Fibroblast of the aortic adventitia (primary cell): ENCODE measurements at places on chromosomes 2 and 18. TPM values are rescaled to one million over a fixed set of nuclear protein-coding genes. Genes with fewer than 3 reads are reported as not detected.

DNA sequence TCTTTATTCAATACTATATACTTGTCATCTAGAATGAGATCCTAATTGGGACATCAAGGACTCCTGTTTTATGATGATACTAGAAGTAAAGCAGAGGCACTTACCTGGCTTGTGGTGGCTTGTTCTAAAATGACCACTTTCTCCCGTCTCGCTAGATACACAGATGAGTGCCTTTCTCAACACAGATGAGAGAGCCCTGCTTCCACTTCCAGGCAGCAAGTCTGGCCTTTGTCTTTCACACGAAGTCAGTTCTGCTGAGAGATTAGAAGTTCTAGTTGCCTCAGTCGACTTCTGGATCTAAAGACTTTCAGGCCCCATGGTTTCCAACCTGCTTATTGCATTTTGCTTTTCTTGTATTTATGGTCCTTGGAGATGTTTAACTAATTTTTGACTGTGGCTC, 70.3 kb downstream of the PPP1R1C start:
- no peak for DNase-seq

CFAP210 gene
- 0.09 TPM in 1 of 2 replicates, not detected in the other for total RNA-seq

DNA sequence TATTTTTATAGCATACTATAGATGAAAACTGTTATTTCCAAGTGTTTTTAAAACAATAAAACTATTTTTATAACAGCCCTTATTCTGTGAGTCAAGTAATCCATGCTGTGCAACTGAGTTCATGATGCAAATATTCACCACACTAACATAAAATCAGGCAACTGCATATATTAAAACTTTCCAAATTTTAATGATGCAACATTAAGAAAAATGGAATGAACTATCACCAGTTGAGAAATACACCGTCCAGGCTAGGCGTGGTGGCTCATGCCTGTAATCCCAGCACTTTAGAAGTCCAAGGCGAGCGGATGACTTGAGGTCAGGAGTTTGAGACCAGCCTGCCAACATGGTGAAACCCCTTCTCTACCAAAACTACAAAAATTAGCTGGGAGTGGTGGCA, 114.5 kb downstream of the CDH2 start:
- DNase-seq, result peak; percentile 82

DNA sequence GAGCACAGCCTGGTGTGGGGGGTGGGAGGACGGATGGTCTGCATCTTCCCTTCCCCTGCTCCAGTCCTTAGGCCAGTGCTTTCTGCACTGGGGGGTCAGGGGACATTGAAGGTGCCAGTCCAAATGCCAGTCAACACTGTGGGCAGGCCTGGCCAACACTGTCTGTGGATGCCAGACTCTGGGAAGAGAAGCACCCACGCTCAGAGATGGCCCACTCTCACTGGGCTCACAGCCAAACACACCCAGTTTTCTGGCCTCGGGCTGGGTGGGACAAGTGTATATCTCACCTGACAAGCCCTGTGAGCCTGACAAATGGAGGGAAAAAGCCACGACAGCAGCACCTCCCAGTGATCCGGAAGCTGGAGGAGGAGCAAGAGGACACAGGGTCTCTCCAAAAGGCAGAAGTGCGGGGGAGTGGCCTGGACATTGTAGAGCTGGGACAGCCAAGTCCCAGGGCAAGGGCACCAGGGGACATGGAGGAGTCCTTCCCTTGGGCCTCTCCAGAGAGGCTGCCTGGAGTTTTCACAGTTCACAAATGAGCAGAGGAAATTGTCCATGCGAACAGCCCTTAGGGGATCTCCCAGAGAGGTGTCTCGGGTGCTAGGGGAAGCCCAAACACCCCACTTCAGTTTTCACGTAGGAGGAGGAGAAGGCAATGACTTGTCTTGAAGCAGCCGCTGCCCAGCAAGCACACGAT, 79.3 kb downstream of the SDC1 start:
- DNase-seq, result no peak

GRCh38 chr2:150938527-150938926, 323.1 kb downstream of the RBM43 start:
- peak; percentile 52 for DNase-seq

GRCh38 chr2:71129902-71130151, 202 bp downstream of the MCEE start:
- no peak for DNase-seq

MARCHF4 gene
- total RNA-seq, result 0.57 and 1.3 TPM in 2 replicates

GRCh38 chr2:186617148-186617547, 27.3 kb downstream of the ITGAV start:
- no peak for DNase-seq

DNA sequence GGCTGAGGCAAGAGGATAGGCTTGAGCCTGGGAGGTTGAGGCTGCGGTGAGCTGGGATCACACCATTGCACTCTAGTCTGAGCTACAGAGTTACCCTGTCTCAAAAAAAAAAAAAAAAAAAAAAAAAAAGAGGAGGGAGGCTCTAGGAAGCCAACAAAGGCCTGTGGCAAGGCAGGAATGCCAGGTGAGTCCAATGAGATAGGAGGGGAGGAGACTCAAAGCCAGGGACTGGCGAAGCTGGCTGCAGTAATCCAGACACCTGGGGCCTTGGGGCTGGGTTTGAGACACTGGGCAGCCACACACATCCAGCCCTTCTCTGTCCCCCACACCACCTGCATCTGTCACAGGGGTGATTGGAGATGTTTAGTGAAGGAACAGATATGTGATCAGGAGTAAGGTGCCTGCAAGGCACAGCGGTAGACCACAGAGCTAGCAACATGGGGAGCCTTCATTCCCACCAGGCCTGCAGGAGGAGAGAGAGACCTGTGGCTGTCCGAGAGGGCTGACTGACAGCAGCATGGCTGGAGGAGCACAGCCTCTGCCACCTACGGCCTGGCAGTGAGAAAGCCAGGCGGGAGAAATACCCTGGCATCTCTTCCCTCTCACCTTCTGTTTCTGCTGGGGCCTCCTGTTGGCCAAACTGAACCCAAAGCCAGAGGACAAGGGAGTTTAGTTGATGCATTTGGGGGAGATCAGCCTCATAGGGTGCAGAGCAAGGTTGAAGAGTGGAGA, 9.5 kb downstream of the CHPF start:
- DNase-seq, result no peak

- DNase-seq, result no peak
These were observed 76.9 kb downstream of the MBP start for GRCh38 chr18:77055429-77056300.

IL36B gene
- total RNA-seq, result not detected in 2 replicates

MEP1B gene
- total RNA-seq, result not detected in 2 replicates

CCDC85A gene
- 0.45 and 1.8 TPM in 2 replicates for total RNA-seq

DNA sequence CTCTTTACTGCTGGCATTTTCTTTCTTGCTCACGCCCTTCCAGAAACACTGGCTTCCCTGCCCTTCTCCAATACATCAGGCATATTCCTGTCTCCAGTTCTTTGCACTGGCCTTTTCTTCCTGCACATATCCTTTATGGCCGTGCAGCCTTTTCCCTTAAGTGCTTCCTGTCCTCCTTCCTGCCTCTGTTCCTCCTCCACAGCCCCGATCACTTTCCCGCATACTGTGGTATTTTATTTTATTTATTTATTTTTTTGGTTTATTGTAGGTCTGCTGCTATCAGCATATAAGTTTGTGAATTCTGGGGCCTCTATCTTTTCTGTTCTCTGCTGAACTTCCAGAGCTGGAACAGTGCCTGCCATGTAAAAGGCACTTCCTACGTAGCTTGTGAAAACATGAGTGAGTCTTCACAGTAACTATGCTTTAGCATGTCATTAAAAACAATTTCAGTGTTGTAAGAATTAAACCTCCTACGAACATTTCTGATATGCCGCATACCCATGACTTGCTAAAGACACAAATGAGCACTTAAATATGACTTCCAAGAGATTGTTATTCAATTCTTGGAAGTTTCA, 289.1 kb downstream of the TRIB2 start:
- DNase-seq, result peak; percentile 16

- no peak for DNase-seq
These were observed 258.3 kb upstream of the SALL3 start for GRCh38 chr18:78721238-78721875.

GRCh38 chr2:20583425-20583881, 67.4 kb downstream of the HS1BP3 start:
- DNase-seq, result no peak

DNA sequence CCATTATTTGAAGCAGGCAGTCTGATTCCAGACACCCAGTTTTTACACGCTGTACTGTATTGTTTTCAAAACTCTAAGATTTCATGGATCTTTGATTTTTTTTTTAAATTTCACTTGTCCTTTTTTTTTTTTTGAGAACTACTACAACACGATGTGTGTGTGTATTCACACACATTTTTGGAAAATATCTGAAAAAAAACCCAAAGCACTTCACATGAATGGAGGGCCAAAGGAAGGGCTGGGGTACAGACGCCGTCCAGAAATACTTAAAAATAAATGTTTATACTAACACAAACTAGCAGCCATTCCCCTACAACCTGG, 314 bp upstream of the SSB start:
- no peak for DNase-seq

- DNase-seq, result no peak
These were observed 166.7 kb upstream of the EPAS1 start for GRCh38 chr2:46130511-46130910.

DNA sequence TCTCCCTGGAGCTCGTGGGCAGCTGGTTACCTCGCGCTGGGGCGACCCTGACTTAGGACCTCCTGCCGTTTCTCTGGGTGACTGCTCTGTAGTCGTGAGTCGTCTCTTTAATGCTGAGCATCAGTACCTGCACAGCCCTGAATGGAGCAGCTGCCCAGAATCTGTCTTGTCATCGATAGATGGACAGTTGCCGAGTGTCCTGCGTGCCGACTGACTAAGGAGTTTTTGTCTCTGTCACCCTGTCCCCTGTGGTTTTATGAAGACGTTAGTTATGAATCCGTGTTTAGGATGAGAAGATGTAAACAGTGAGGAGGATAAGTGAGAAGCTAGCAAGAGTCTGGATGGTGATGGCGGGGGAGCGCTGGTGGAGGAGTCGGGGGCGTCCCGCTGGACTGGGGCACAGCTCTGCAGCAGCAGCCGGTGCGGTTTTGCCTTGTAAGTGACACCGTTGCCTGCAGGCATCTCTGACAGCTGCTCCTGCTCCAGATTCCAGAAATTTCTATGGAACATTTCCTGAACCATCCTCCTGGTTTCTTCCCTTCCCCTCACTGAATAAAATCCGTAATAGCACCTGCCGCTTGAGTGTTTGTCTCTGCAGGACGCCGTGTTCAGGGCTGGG, 13.3 kb downstream of the AGAP1 start:
- DNase-seq, result no peak

PRR30 gene
- not detected in 2 replicates for total RNA-seq

- peak; percentile 36 for DNase-seq
These were observed 23.7 kb upstream of the MYO5B start for GRCh38 chr18:50218432-50219197.

KLHL29 gene
- 2.9 and 4.7 TPM in 2 replicates for total RNA-seq

PXDN gene
- 55.5 and 137 TPM in 2 replicates for total RNA-seq

GRCh38 chr2:213187386-213187785, 36.0 kb upstream of the IKZF2 start:
- DNase-seq, result peak; percentile 13

- peak; percentile 88 for DNase-seq
These were observed 51.0 kb upstream of the CYP26B1 start for GRCh38 chr2:72198532-72199241.

STPG4 gene
- 0.09 TPM in 1 of 2 replicates, not detected in the other for total RNA-seq

M1AP gene
- not detected in 2 replicates for total RNA-seq

GRCh38 chr2:78999406-78999805, 26.1 kb upstream of the REG3G start:
- DNase-seq, result peak; percentile 9

DSEL gene
- 18.5 and 108 TPM in 2 replicates for total RNA-seq

GRCh38 chr2:157320409-157320808, 5.2 kb downstream of the ERMN start:
- DNase-seq, result no peak

MALL gene
- 10.1 and 442 TPM in 2 replicates for total RNA-seq

GRCh38 chr18:42475157-42475556, 520.1 kb downstream of the PIK3C3 start:
- peak; percentile 7 for DNase-seq

ANKRD62 gene
- not detected in 2 replicates for total RNA-seq
